ENCODE measurements at places on chromosomes 4 and X.

DNA sequence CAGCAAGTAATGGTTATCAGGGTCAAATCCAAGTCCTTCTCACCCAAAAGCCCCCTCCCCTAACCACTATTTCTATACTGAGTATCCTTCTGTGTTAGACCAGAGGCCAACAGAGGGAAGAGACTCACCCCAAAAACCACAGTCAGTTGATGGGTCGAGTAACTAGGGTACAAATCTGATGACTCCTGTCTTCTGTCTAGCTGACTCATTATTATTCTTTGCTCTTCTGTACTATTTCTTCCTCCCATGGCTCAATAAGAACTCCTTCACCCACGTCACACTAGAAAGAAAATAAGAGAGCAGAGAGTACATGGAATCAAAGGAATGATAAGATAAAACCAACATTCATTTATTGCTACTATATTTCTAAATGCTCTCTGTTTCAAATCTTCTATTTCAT, 2.0 kb downstream of the RAB40A start:
- no peak for DNase-seq

GRCh38 chr4:165293927-165294649, 33.4 kb upstream of the MSMO1 start:
- no peak for DNase-seq

GRCh38 chr4:39442998-39443397, 15.7 kb downstream of the RPL9 start:
- no peak for DNase-seq

DNA sequence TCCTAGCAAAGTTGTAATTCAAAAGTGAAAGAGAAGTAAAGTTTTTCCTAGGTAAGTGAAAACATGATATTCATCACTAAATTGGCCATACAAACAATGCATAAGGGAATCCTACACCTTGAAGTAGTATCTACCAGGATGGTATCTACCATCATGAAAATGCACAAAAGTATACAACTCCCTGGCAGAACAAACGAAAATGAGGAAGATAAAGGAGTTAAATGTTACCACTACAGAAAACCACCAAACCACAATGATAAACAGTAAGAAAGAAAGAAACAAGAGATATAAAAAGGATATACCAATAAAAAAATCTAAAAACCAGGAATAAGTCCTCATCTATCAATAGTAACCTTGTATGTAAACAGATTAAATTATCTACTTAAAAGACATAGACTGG, 26.9 kb downstream of the GK2 start:
- no peak for DNase-seq

- DNase-seq, result no peak
Observed at GRCh38 chr4:181998398-181999295, 244.6 kb upstream of the TENM3 start.

DNA sequence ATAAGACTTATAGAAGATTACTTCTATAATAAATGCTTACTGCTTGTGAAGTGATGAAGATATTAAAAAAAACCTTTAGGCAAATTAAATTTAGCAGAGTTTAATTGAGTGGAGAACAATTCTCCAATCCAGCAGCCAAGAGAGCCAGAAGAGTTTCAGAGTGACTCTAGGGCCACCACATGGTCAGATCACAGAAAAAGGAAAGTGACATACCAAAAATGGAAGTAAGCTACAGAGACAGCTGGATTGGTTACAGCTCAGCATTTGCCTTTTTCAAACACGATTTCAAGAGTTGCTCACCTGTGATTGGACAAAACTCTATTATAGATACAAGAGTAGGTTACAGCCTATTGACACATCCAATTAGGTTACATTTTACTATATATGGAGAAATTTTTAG, 79.0 kb upstream of the TRAM1L1 start:
- DNase-seq, result no peak

DNA sequence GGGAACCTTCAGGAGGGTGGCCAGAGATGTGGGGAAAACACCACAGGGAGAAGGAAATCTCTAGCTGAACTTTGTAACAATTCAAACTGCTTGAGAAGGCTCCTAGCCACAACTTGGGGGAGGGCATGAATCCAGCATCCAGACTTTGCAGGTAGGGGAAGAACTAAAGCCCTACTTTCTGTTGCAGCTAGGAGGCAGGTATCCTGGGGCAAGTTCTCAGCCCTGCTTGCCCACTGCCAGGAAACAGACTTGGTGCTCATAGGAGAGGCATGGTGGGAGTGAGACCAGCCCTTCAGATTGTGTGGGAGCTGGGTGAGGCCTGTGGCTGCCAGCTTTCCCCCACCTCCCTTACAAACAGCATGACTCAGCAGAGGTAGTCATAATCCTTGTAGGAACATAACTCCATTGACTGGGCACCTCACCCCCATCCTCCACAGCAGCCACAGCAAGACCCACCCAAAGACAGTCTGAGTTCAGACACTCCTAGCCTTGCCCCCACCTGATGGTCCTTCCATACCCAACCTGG, 209.5 kb upstream of the CPEB2 start:
- no peak for DNase-seq
